ENCODE measurements at places on chromosomes 3 and 15. TPM values are rescaled to one million over a fixed set of nuclear protein-coding genes. Genes with fewer than 3 reads are reported as not detected.

DNA sequence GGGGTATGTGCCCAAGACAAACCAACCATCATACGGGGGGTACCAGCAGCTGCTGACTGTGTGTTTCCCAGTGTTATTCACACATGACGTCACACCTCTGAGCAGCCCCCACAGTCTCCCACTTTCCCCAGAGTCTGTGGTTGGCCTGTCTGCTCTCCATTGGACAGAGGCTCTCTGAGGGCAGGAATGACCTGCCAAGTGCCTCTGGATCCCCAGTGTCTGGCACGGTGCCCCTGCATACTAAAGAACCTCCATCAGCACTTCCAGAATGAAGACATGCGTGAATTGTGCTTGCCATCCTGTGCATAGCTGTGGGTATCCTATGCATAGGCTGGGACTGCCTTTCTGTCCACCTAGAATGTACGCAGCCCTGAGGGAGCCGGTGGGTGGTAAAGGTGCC, 3.5 kb upstream of the CCDC9B start:
- no peak for DNase-seq
- H3K4me1 ChIP-seq, result no peaks in the 10 kb centered on the region
- H3K27me3 ChIP-seq, result no peaks in the 10 kb centered on the region
- no peak overlapping the region for H3K27ac ChIP-seq

DNA sequence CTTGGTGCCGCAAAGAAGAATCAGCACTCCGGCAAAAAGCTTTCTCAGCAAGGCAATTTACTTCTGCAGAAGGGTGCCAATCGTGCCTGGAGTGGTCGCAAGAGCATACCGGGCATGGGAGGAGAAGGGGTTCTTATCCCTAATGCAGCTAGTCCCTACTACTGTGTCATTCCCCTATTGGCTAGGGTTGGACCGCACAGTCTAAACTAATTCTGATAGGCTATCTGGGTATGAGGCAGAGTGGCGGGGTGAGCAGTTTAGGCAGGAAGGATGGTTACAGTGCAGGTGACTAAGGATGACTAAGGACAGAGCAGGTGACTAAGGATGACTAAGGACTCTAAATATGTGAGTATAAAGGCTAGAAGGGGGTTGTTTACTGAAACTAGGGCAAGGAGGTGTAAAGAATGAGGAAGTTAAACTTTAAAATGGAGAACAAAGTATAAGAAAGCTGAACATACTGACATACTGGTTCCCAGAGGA, 52.9 kb downstream of the PGBD4 start:
- no peaks in the 10 kb centered on the region for H3K27me3 ChIP-seq
- no peak for DNase-seq
- H3K4me3 ChIP-seq, result no peak overlapping the region
- no peaks in the 10 kb centered on the region for H3K4me1 ChIP-seq
- peaks cover 5% of the 10 kb centered on the region for H3K36me3 ChIP-seq

DNA sequence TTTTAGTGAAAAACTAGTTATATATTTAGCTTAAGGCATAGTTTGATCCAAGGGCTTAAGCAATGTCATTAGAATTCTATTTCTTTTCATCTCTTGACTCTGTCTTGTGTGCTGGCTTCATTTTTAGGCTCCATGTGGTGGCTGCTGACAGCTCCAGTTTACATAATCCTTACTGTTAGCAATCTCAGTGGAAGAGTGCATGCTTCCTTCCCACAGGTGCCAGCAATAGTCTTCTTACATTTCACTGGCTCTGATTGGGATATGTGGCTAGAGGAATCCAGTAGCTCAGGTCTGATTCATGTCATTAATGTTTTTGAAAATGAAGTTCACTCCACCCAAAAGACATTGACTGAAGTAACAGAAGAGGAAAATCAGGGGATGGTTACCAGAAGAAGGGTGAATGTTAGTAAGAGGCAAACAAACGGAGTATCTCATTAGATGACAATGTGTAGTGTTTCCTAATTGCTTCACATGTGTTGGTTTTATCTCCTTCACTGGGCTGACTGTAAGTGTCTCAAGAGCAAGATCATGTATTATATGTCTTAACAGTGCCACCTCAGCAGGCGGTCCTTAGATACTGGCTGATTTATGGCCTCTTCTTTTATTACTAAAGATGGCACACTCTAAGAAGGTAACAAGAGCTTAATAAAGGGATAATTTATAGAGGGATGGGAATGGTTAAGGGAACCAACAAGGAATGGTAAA, 25.6 kb upstream of the TCF12 start:
- no peaks in the 10 kb centered on the region for H3K27me3 ChIP-seq
- no peaks in the 10 kb centered on the region for H3K36me3 ChIP-seq
- H3K4me1 ChIP-seq, result peaks cover 3% of the 10 kb centered on the region
- no peak for DNase-seq
- H3K4me3 ChIP-seq, result no peak overlapping the region

The LMAN1L gene
- polyA plus RNA-seq, result not detected

Measured in naive thymus-derived CD4-positive, alpha-beta T cell (primary cell).